DMS79 treated with DMSO at 0.1 percent for 48 hours (cell line): ENCODE measurements at places on chromosomes 16 and 17.

DNA sequence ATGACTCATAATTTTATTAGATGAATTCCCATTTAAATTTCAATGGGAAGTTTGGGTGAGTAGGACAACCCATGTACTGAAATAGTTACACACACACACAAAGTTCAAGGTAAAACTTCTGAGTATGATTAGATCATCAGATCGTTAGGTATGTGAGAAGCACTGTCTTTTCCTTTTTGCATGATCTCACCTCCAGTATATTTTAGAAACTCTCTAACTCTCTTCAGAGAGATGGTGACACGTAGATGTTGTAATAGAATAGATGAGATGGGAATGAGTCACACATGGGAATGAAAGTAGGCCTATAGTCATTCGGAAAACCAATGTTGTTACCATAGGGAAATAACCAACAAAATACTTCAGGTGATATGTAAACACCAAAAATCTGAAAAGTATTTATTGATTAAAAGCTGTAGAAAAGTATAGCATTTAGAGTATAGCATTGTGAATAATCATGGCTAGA, 22.2 kb downstream of the KRT23 start:
- DNase-seq = no peak

GRCh38 chr16:10961231-10961630, 16.9 kb downstream of the CLEC16A start:
- no peak for DNase-seq

- DNase-seq = no peak
These were observed 151.5 kb downstream of the LGALS9B start for GRCh38 chr17:20315821-20316220.

DNA sequence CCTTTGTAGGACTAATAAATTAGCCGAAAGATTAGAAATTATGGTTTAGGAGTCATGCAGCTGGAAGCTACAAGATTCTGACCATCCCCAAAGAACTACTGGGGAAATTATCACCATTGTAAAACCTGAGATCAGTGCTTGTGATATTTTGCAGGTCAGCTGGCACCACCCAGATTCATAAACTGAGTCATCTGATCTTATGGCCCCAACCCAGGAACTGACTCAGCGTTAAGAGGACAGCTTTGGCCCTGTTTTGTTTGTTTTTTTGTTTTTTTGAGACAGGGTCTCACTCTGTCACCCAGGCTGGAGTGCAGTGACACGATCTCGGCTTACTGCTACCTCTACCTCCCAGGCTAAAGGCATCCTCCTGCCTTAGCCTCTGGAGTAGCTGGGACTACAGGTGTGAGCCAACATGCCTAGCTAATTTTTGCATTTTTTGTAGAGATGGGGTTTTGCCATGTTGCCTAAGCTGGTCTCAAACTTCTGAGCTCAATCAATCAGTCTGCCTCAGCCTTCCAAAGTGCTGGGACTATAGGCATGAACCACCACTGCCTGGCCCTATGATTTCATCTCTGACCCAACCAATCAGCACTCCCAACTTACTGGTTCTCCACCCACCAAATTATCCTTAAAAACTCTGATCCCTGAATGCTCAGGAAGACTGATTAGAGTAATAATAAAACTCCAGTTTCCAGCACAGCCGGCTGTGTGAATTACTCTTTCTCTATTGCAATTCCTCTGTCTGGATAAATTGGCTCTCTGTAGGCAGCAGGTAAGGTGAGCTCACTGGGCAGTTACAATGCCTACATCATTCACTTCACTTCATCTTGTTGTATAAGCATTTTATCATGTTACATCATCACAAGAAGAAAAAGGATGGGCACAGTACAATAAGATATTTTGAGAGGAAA, 79.4 kb upstream of the KSR1 start:
- no peak for DNase-seq
